ENCODE measurements at places on chromosomes 6 and 20. TPM values are rescaled to one million over a fixed set of nuclear protein-coding genes. Genes with fewer than 3 reads are reported as not detected.

DNA sequence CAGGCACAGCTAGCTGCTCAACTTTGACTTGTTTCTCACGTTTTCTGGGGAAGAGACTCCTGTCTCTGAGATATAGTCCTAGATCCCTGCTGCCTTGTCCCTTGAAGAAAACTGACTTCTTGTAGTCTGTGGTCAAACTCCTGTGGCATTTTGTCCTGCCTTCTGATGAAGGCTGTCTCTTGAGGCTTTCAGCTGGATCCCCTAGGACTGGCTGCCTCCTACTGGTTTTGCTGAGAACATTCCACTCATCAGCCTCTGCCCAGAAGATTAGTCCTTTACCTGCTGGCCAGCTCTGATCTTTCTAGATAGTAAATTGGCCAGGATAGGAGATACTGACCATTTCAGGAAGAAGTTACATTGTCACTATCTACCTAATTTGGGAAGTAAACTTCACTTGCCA lies 71.9 kb upstream of the CNR1 start:
- DNase-seq = no peak

DNA sequence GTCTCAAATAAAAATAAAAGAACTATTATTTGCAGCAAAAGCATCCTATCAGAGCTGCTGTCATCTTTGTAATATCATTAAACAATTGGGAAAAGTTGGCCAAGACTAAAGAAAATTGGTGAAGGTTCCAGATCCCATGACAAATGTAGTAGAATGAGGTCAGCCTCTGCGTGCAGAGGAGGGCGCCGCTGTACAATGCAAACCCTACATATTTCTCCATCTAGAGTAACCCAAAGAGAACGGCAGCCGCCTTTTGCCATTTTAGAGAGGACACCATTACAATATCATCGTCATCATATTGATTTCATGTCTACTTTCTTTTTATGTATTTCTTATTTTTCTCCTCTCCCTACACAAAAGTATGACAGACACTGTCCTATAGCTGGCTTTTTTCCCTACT lies 59.5 kb downstream of the ZMYND8 start:
- no peak for DNase-seq

DNA sequence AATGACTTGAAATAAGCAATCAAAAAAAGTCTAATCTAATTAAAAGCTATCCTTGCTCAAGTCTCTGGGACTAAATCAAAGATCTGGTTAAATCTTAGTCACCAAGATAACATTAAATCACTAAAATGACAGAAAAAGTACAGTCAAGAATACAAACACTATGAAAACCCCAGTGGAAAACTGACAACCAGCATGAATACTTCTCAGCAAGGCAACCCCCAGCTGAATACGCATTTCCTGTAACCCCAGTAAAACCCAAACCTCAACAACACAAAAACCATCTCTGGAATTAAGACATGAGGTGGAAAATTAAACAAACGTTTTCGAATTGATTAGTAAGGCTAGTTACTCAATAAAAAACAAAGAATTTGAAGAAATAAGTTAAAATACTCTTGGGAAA lies 23.7 kb upstream of the ZC3H12D start:
- DNase-seq = no peak

DNA sequence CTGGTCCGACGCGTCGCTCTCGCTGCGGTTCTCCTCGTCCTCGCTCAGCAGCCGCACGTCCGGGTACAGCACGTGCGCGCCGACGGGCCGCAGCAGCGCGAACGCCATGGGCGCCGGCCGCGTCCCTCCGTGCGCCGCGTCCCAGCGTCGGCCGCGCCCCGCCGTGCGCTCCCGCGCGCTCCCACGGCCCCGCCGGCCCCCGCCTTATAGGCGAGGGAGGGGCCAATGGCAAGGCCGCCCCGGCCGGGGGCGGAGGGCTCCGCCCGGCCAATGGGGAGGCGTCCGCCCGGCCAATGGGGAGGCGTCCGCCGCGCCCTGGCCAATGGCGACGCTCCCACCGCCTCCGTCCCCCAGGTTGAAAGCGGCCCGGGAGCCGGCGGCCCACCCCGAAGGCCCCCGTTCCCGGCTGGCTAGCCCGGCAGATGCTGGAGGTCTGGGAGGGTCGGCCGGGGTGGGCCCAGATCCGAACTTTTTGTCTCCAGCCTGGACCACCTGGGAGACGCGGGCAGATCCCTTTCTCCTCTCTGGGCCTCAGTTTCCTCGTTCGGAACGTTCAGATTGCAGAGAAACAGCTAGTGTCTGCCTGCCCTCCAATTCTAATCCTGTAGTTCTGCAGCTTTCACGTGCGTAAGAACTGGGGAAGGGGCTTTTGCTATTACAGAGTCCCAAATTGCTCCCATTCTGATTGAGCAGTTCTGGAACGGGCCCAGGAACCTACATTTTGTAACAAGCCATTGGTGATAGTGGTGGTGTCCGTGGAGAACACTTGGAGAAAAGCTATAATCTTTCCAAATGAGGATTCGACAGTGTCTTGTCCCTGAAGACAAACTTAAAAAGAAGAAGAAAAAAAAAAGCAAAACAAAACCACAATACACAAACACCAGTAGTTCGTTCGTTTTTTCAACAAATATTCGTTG lies at the start of gene TCF15:
TCF15 (minus strand) TSS at position 180 of the 917 bp plus-strand sequence; CDS start at position 108, 72 bp downstream.
- no peak for DNase-seq

DNA sequence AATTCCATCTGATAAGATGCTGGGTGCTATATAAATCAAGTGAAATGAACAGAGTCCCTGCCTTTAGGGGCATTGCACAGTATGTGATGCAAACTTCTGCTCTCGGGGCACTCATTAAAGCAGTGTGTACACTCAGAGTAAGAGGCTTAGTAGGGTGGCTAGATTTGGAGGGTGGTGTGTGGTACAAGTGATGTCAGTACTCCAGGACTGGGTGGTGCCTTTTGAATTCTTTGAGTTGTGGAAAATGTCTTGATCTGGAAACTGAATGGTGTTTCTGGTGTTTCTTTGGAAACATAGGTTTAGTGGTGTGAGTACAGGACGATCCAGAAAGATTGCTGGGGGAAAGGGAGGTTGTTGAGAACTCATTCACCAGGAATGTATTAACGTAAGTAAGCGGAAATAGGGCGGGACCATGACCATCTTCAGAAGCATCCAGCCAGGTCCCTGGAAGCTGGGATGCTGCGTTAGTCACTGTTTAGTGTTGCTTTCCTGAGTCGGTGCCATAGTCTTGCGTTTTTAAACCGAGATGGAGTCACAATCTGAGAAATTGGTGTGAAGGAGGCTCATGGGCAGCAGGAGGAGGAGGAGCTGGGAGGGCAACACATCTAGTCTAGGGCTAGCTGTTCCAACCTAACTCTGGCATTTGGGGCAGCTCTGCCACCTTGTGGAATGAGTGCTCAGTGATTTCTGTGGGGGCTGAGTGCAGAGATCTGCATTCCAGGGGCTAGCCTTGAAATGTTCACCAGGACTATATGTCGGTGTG lies 70.3 kb downstream of the SCAND1 start:
- no peak for DNase-seq

DNA sequence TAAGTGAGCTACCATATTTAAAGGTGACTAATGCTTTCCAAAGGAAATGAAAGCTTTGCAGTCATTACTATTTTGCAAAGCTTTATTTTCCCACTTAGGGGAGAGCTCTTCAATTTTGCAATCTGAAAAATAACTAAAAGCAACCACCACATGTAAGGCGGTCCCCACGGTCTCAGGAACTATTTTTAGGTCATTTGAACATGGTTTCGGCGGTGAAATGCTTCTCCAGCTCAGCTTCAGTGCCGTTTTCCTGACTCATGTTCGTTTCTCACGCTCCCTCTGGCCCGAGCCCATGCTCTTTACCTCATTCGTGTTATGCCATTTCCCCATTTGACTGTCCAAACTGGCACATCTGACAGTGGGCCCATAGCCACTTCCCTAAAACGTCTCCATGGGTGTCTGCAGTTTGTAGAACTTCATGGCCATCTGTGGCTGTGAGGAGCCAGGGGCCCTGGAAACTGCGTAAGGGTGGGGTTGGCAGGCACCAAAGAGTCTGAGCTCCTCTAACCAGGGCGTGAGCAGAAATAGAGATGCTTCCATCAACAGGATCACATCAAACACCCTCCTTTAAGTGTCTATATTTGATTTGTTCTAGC lies 46.5 kb downstream of the ADTRP start:
- DNase-seq = peak; percentile 70

The SLC22A7 gene
- not detected for total RNA-seq

The STX16 gene
- total RNA-seq = 130 TPM

The RAET1L gene
- not detected for total RNA-seq

The MYH7B gene
- total RNA-seq = 0.70 TPM

The TOX2 gene
- 3.6 TPM for total RNA-seq

The PCSK2 gene
- not detected for total RNA-seq

The GUCA1A gene
- total RNA-seq = 0.37 TPM

Data from activated naive CD4-positive, alpha-beta T cell treated with anti-CD3 and anti-CD28 coated beads, Interleukin-2, amount 50 U/mL, for 72 hours (primary cell).